ENCODE measurements at places on chromosomes 12 and 14.
A peak's percentile ranks its signal among the peaks of the same experiment; 100 is the strongest.

- no peak for DNase-seq
These were observed 98.6 kb downstream of the PELI2 start for GRCh38 chr14:56216626-56217379.

DNA sequence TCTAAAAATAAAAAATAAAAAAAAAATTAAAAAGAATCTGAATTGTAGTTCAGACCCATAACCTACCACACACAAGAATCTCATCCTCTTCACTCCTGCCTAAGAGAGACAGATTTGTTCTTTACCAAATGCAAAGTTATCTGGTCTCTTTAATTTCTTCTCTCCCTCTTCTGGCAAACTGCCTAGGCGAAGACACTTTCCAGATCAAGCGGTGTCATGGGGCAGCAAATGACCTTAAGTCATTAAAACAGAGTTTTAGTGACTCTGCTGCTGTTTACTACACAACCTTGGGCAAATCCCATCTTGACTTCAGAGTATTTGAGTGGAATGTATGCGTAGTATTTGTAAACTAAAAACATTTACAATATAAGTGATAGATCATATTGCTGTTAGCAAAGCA, 60.9 kb upstream of the NID2 start:
- no peak for DNase-seq

- peak; percentile 77 for DNase-seq
These were observed at the start of gene CD4 for GRCh38 chr12:6788972-6789924. Gene CD4 (plus strand): TSS chr12:6789528. CDS start chr12:6800139, 10,611 bp downstream.

DNA sequence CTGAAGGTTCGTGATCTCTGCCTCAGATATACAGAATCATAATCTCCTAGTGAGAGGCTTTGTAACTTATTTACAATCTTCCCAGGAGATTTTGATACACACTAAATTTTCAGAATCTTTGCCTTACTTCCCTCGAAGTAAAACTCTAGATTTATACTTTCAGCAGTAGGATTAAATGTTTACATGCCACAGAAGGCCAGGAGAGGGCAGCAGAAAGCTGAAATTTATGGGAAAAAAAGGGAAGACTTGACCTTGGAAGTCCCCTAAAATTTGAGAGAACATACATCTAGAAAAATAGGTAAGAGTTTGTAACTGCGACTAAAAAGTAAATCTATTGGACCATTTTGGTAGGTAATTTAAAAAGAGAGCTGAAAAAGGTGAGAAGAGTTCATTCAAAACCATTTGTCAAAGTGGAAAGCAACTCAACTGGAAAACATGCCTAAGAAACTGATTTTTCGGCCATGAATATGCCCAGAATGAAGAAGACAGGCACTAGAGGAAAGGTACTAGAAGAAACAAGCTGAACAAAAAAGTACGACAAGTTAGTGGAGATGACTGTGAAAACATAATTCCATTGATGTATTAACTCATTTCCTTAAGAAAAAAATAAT, 242.0 kb upstream of the MDGA2 start:
- DNase-seq, result no peak

- no peak for DNase-seq
These were observed 157.5 kb downstream of the C12orf75 start for GRCh38 chr12:105487963-105488362.

DNA sequence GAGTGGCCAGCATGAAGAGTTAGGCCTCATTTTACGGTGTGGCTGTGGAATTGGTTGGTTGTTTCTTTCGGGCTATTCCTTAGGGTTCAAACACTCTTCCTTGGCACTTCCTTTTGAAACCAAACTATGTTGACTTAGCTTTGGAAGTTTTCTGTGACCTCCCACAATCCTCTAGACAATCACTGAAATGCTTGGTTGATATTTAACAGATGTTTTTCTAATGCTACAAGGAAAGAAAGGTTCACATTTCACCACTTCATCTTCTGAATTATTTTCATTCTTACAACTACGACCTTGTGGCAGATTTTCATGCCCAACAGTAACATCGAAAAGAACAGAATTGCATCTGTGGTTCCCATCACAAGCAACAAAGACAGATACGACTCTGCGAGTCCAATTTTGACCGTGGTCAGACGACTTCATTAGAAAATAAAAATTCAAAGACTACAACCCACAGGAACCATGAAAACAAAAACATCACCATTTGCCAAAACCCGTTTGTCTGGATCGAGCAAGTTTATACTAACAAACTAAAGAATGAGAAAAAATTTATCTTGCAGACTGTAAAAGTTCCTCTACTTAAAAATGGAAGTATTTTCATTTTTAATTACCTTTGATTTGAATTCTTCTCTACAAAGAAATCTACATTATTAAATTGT, 16.9 kb downstream of the PRKAB1 start:
- no peak for DNase-seq
